H9 (cell line): ENCODE measurements at places on chromosomes 11 and 22. TPM values are rescaled to one million over a fixed set of nuclear protein-coding genes. Genes with fewer than 3 reads are reported as not detected.

DNA sequence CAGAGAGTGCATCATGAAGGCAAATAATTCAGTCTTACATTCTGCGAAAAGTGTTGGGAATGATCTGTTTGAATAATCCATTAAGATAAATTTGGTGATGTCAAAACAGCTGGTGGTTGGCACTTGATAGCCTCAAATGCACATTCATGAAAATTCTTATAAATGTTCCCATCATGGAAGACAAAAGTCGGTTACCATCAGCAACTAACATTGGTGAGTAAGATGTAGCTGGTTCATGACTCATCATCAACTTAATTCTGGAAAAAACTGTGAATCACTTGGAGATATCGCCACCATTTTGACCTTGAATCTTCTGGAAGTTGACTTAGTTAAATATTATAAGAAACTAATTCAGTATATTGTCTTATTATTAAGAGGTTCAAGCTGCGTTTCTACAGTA, 11.2 kb downstream of the CRYBB1 start:
- no peak for DNase-seq

The OR51I1 gene
- not detected in 2 replicates for total RNA-seq

DNA sequence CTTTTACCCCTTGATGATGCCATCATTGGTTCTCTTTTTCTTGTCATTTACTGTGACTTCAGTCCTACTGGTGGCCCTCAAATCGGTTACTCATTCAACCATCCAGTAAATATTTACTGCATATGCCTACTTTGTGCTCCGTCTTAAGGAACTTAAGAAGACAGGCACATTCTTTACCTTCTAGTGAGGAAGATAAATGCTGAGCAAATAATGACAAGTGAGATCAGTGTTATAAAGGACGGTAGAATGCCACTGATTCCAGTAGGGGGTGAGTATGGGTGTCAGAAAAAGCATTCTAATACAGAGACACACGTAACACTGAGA, 1.6 kb downstream of the ANKRD42 start:
- no peak for DNase-seq

DNA sequence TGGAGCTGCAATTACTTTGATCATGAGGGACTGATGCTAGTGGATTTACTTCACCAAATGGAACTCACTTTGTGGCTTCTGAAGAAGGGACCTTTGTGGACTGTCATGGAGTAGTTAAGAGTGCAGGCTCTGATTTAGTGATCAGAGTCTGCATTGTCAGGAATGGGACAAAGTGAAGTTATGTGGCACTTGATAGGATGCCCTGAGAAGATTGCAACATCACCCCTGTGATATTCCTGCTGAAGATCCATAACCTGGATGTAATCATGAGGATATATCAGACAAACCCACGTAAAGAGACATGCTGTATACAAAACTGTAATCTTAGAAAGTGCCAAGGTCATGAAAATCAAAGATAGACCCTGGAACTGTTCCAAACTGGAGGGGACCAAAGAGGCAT, 1.6 kb upstream of the TFIP11 start:
- DNase-seq: no peak

- no peak for DNase-seq
These were observed 839.2 kb downstream of the TBC1D22A start for GRCh38 chr22:47601666-47602065.

The ADAMTS8 gene
- total RNA-seq: 4.9 and 5.0 TPM in 2 replicates
